GM06990 (cell line): ENCODE measurements at places on chromosomes 4 and X.

- no peak for DNase-seq
These were observed 314.9 kb upstream of the DIPK2B start for GRCh38 chrX:45515262-45516215.

- no peak for DNase-seq
These were observed 53.2 kb downstream of the CPZ start for GRCh38 chr4:8645753-8646124.

DNA sequence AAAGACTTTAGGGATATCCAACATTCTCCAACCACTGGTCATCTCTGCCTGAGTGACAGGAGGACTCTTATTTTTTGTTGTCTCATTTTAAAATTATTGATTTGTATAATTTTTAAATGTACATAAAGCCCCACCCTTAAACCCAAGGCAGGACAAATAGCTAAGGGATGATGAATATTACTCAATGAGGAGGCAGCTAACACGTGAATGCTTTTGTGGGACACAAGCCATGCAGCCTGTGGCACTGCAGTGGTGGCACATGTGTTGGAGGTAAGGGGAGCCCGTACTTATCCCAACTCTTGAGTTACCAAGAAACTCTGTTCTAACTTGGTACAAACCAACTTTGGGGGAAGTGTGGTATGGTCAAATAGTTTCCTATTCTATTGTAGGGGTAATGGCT is 19.5 kb downstream of the MID1IP1 start:
- no peak for DNase-seq

GRCh38 chrX:11135564-11136185 is 24.5 kb downstream of the HCCS start:
- DNase-seq, result no peak

GRCh38 chr4:48129307-48130014 is 4.6 kb downstream of the TXK start:
- DNase-seq, result no peak

GRCh38 chr4:169256856-169257761 is 13.6 kb downstream of the SH3RF1 start:
- no peak for DNase-seq

- DNase-seq, result no peak
These were observed 41.6 kb downstream of the MTM1 start for GRCh38 chrX:150610043-150610442.

DNA sequence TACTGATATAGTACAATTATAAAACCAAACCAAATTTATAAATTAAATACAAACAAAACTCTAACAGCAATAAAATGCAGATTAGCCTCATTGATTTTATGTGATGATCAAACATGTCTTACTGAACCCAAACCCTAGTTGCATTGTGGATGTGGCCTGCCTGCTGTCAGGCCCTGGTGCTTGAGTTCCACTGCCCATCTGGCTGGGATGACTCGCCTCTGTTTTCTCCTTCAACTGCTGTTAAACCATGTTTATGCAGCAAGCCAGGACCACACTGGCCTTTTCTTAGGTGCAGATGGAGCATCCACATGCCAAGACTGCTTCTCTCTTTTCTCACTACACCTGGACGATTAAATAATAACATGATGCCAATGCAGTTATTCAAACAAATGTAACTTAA is 22.6 kb downstream of the NAP1L5 start:
- no peak for DNase-seq

DNA sequence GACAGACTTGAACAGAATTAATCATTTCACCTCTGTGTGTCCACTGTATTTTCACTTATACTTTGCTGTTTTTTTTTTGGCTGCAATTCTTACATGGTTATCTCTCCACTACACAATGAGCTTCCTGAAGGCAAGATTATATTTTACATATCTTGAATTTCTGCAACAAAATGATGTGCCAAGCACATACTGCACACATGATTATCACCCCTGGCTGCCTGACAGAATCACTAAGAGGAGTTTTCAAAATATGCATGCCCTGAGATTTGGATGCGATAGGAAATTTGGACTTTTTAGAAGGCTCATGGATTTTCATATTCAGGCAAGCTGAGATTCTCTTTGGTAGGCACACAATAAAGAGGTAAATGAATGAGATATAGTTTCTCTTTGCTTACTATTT is 1162.1 kb upstream of the IGFBP7 start:
- no peak for DNase-seq

- DNase-seq, result no peak
These were observed 18.3 kb upstream of the USP27X start for GRCh38 chrX:49860867-49861535.

GRCh38 chrX:108437349-108438109 is 693 bp downstream of the COL4A6 start:
- DNase-seq, result no peak

DNA sequence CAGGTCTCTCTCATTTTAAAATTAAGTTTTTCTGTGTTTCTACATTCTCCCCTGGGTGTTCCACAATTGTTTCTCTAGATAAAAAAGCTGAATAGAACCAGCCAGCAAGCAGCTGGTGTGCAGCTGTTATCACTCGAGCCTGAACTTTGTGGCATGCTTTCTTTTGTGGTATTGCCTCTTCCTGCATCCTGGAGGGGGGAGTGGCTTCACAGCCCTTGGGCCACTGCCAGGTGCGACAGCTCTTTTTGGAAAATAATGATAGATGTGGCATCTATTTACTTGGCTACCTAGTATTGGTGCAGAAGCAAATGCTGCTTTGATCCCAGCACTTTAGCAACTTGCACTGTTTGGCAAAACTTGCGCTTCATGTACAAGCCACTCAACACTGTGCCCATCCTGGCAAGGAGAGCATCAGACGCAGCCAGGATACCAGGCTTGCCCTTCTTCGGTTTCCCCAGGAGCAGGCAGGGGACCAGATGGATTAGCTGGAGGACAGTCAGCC is 69.4 kb downstream of the HMGB2 start:
- DNase-seq, result peak; percentile 20

DNA sequence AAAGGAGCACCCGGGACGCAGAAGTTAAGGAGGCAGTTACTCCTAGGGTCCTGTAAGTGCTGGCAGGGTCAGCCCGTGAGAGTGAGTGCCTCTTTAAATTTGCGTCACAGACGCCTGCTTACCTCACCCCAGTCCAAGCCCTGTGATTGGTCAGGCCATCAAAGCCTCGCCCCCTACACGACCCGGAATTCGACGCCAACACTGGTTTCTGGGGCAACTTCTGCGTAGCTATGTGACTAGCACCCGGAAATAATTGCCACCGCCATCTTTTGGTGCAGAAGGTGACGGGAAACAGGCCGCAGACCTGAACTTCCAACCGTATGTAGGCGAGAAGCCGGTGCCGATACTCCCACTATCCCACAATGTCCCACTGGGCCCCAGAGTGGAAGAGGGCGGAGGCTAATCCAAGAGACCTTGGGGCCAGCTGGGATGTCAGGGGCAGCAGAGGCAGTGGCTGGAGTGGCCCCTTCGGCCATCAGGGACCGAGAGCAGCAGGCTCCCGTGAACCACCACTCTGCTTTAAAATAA is at the start of gene DDX53:
DDX53 (plus strand) TSS at position 265 of the 528 bp plus-strand sequence; CDS start at position 363, 98 bp downstream.
- DNase-seq, result no peak

GRCh38 chrX:70979136-70979762 is 48.4 kb upstream of the SLC7A3 start:
- DNase-seq, result no peak

GRCh38 chr4:1713003-1713851 is 1.1 kb upstream of the SLBP start:
- DNase-seq, result no peak

DNA sequence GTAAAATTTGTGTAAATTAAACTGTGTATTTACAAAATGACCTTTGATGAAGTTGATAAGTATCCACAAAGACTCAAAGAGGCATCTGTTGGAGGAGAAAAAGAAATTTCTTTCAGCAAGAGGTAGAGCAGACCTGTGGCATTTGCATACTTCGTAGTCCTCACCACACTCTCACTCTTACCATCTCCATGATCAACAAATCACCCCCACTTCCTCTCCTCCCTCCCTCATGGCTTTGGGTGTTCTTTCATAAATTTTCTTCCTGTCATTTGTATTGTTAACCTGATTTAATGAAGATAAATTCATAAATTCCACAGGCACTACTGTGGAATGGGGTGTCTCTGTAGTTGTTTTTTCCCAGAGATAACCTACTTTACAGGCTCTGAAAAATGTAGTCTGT is 366.5 kb downstream of the ZNF674 start:
- DNase-seq, result no peak

DNA sequence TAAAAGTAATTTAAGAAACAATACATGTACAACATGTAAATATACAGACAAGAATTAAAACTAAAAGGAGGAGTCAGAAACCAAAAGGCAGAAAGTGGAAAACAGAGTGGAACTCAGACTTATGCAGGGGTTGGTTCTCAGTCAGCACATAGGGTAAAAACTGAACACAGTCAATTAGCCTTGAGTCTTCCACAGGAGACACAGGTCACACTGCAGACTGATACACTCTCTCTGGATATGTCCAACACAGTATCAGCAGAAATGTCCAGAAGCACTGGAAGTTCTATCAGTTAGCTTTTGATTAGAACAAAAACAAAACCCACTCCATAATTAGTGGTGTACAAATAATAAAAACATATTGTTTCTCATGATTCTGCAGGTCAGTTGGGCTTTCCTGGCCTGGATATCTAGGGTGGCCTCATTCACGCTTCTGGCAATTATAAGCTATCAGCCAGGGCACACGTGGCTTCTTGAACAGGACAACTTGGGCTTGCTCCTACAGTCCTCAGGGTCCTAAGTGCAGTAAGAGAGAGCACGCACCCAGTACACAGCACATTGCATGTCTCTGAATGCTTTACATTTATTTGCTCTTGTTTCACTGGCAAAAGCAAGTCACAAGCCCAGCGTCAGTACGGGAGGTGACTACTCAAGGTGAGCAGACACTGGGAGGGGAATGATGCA is 21.6 kb downstream of the TEC start:
- no peak for DNase-seq

- DNase-seq, result no peak
These were observed 56.7 kb downstream of the SPINK2 start for GRCh38 chr4:56764775-56765174.

DNA sequence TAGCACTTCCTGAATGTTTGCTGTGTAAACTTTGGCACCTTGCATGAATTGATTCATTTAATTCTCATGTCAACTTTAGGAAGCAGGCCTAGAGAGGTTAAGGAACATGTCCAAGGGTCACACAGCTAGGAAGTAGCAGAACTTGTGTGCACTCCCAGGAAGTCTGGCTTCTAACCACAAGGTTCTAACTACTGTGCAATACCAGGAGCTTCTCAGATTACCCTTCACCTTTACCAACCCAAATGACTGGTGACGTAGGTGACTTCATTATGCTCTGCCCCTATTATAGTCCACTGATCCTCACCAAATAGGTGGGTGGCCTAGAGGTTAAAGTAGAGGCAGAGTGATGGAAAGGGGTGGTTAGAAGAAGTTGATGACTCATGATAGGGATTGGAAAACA is 14.4 kb downstream of the AR start:
- DNase-seq, result no peak

GRCh38 chrX:37755025-37755424 is 24.8 kb upstream of the CYBB start:
- peak; percentile 49 for DNase-seq

DNA sequence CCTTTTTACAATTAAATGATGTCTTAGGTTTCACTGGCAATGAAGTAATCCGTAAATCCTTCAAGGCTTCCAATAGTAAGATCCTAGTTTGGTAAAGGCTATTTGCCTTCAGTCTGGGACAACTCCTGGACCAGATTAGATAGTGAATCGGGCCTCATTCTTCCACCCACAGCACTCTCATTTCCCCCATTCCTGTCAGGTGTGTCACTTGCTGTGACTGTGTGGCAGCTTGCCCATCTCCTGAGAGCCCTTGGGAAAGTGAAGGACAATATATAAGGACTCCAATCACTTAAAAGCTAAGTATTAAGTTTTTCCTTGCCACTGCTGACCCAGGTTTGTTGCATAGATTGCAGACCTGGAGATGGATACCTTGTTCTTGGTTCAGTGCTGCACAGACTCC is 3.3 kb upstream of the GASK1B start:
- DNase-seq, result no peak

DNA sequence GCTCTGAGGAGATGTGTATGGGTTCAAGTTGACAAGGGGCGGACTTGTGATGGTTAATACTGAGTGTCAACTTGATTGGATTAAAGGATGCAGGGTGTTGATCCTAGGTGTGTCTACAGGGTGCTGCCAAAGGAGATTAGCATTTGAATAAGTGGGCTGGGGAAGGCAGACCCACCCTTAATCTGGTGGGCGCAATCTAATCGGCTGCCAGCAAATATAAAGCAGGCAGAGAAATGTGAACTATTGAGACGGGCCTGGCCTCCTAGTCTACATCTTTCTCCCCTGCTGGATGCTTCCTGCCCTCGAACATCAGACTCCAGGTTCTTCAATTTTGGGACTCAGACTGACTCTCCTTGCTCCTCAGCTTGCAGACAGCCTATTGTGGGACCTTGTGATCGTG is 26.7 kb upstream of the SMIM10L2A start:
- no peak for DNase-seq

- no peak for DNase-seq
These were observed 165.0 kb downstream of the ZNF674 start for GRCh38 chrX:46380148-46380752.

GRCh38 chr4:89419111-89419695 is 111.6 kb upstream of the GPRIN3 start:
- DNase-seq, result no peak

GRCh38 chr4:538542-539142 is 37.5 kb downstream of the TMEM271 start:
- DNase-seq, result no peak

GRCh38 chr4:135359128-135359527 is 1157.5 kb upstream of the PABPC4L start:
- no peak for DNase-seq

GRCh38 chr4:156941940-156942548 is 29.6 kb downstream of the PDGFC start:
- DNase-seq, result no peak

- no peak for DNase-seq
These were observed 94.9 kb upstream of the NKX1-1 start for GRCh38 chr4:1500966-1501753.

DNA sequence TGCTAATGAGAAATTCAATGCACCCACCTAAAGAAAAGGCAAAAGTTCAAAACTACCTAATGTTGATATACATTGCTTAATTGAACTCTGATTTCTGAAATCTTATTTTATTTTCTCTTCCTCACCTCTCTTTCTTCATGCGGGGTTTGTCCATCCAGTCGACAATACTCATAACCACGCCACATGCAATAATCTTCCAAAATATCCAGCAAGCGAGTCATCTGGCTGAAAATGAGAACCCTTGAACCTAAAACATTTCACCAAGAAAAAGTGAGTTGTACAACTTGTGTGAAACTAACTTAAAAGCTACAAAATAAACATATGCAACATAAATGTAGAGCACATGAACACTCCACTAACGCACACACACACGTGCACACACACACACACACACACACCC is 26.7 kb downstream of the SMARCA1 start:
- DNase-seq, result no peak
